ENCODE measurements at places on chromosomes 5 and 9. TPM values are rescaled to one million over a fixed set of nuclear protein-coding genes. Genes with fewer than 3 reads are reported as not detected.

Gene TGFBI
- 1,862 TPM for total RNA-seq

Gene ADAMTS12
- total RNA-seq: 143 TPM

Gene NDUFA8
- 52.3 TPM for total RNA-seq

Gene PCDHA5
- 1.7 TPM for total RNA-seq

Gene CER1
- total RNA-seq: 2.8 TPM

Gene ARRDC3
- 94.7 TPM for total RNA-seq

Gene RABEPK
- total RNA-seq: 30.7 TPM

Gene PRRT1B
- total RNA-seq: not detected

DNA sequence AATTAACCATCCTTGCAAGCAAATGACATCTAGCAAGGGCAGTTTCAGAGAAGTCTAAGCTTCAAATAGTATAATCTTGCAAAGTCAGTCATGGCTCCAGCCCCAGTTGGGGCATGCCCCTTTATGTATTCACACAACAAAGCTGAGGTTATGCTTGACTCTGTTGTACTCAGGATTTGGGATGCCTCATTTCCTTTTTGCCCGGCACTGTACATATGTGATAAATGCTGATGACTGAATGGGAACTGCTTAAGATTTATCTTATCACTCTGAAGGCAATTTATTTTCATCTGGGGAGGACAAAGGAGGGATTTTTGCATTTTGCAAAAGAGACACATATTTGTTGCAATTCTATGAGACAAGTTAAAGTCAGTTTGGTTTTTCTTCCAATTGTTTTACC lies 219.2 kb downstream of the TRPM3 start:
- peak; percentile 43 for DNase-seq

GRCh38 chr9:137199411-137200121 lies 975 bp downstream of the TPRN start:
- DNase-seq: no peak

- DNase-seq: no peak
Observed at GRCh38 chr9:70805949-70806348, 315.5 kb downstream of the TRPM3 start.

DNA sequence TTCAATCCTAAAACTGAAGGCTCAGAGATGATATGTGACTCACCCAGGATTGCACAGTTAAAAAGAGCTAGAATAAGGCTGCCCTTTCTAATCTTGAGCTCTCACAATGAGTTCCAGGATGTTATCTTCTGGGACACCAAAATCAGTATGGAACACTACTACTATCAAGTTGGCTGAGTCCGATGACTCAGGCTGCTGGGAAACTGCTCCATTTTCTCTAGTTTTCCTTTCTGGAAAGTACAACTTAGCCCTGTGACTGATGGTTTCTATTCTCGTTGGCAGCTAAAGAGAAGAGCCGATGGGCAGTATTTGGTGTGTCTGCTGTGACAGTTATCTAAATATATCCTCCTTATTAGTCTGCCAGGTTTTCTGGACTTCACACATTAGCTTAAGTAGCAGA lies 37.9 kb upstream of the DPYSL3 start:
- DNase-seq: peak; percentile 66

GRCh38 chr9:133533857-133534256 lies 647 bp upstream of the ADAMTSL2 start:
- DNase-seq: no peak

DNA sequence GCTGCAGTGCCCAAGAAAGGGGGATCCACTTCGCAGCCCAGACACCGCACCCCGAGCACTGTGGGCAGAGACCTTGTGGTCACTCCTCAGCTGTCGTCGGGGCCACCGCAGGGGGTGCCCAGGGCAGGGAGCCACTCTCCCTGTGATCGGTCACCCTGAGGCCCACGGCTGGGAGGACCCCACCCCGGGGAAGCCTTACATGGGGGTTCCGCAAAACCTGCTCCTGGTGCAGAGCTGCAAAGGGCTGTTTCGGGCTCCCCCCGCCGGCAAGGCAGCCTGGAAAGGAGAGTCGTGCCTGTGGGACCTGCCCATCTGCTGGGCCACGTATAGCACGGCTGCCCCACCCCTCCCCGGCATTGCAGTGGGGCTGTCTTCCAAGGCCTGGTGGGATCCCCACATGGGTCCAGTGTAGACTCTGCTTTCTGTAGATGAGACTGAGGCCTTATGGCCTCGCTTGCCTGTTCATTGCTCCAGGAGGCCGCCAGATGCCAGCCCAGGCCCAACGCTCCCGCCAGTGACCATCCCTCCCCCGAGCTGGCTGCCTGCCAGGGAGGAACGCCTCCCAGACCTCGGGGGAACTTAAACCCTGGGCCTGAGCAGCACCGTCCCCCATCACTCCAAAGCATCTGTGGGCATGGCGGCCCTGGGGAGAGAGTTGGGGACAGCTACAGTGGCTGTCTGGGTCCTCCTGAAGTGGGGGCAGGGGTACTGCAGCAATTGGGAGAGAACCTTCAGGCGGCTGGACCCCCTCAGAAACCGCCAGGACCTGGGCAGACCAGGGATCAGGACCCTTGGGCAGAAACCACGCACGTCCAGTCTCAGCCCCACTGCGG lies 1.6 kb upstream of the DNLZ start:
- no peak for DNase-seq

- no peak for DNase-seq
Observed at GRCh38 chr9:136194540-136194939, 10.4 kb downstream of the LHX3 start.

DNA sequence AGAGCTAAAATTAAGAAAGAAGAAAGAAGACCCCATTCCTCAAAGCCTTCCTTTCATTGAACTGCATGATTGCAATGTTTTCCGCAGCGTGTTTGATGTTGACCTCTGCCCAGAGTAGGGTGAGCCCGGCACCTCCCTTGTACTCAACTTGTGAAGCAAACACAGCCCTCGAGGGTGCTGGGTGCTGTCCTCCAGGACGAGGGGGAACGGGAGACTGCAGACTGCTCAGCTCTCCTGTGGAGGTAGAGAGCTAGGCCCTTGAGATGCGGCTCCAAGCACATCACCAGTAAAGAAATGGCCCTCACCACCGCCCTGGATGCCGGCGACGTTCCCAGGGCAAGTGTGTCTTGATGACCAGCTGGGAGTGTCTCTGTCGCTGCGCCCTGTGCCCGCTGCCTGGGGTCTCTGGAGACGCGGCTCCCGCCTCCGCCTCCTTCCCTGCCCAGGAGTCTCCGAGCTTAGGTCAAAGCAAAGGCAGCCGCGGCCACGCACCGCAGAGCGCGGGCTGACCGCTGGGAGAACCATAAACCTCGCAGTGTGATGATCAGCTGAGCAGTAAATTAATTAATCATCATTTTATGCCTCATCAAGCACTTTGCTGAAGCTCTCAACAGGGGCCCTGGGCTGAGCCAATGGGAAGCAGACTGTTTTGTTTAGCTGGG lies 108.7 kb downstream of the IRX2 start:
- DNase-seq: peak; percentile 48

Data from astrocyte (in vitro differentiated cells and primary cell).